Anterior cingulate cortex (tissue), 58 donors: ENCODE measurements at places on chromosomes 12 and 14.

- DNase-seq = no peak
Measured at GRCh38 chr12:68403711-68404110, 71.5 kb upstream of the MDM1 start.

GRCh38 chr14:91409928-91410718 lies 7.5 kb downstream of the CCDC88C start:
- DNase-seq = no peak

DNA sequence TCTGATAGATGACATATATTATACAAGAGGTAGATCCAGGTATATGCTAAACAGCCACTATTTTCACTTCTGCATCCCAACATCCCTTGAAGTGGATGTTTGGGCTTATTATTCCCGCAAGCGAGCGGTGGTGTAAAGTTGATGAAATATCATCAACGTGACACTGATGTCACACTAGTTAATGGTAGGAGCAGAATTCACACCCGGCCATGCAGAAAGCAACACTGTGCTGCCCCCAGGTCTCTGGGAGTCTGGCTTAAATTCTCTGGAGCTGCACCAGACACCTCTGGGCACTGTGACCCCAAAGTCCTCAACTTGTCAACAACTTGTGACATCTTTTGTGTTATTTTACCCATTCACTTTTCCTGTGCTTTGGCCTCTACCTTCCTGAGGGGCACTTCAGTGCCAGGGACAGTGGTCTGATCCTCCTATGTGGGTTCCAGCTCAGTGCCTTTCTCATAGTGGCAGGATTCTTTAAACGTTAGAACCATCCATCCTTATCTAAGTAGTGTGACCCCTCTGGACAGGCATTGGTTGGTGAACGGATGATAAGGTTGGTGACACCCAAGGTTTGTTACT lies 952 bp downstream of the DRAM1 start:
- no peak for DNase-seq

DNA sequence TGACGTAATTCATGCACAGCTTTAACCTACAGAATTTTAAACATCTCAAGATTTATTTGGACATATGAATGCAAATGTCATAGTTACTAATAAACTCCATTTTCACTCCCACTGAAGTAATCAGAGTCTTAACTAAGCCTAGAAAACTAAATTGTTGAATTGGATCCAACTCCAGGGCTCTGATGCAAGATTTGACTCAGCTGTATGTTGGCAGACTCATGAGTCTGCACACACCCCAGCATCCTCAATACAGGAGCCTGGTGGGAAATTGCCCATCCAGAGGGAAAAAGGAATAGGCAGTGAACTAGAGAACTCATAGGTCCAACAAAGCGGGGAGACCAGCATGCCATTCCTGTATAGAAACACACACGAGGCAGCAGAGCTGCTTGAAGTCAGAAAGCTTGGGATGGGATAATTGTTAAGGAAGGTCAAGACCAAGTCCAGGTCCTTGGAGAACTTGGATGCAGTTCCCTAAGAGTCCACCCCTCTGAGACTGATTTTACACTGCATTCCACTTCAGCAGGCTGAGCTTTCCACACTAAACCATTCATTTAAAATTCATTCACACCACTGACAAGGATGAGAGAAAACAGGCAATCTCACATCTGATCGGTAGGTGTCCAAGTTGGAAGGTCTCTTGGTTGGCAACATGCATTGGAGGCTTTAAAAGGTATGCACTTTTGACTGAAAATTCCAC lies 14.4 kb downstream of the TMTC1 start:
- DNase-seq = no peak

GRCh38 chr12:4858386-4858785 lies 51.3 kb upstream of the KCNA1 start:
- peak; percentile 23 for DNase-seq

DNA sequence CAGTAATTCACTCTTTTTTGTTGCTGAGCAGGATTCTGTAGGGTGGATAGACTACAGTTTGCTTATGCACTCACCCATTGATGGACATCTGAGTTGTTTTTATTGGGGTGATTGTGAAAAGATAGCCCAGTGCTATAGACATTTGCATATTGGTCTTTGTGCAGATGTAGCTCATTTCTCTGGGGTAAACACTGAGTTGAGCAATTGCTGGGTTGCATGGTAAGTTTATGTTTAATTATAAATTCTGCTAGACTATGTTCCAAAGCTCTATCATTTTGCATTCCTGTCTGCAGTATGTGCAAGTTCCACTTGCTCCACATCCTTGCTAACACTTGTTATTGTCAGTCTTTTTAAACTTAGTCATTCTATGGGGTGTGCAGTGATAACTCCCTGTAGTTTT lies 65.4 kb upstream of the RFLNA start:
- no peak for DNase-seq

DNA sequence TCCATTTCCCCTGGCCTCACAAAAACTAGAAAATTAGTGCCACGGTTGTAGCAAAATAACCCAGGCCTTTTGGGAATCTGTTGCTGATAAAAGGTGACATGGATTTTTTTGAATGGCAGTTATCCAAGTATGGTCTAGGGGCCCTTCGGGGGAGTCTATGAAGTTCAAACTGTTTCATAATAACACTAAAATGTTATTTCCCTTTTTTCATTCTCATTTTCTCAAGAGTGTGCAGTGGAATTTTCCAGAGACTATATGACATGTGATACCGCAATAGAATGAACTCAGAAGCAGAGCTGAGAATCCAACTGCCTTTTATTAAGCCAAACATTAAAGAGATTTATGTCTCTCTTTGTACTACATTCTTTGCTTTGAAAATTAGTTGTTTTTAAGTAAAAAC lies 26.9 kb downstream of the GSTZ1 start:
- DNase-seq = no peak

GRCh38 chr12:128852885-128853599 lies at the start of gene GLT1D1:
Gene GLT1D1, plus strand, starts transcription at chr12:128853478. Its CDS starts 104 bp downstream, at chr12:128853582.
- no peak for DNase-seq

GRCh38 chr12:45518291-45519235 lies 210.9 kb upstream of the ARID2 start:
- no peak for DNase-seq

- DNase-seq = no peak
Measured at GRCh38 chr12:8057306-8057705, 8.9 kb downstream of the C3AR1 start.

- DNase-seq = no peak
Measured at GRCh38 chr14:58587271-58587670, 50.5 kb upstream of the DACT1 start.
